NCI-H187 treated with DMSO at 0.1 percent for 48 hours (cell line): ENCODE measurements at places on chromosomes 1 and 21.

DNA sequence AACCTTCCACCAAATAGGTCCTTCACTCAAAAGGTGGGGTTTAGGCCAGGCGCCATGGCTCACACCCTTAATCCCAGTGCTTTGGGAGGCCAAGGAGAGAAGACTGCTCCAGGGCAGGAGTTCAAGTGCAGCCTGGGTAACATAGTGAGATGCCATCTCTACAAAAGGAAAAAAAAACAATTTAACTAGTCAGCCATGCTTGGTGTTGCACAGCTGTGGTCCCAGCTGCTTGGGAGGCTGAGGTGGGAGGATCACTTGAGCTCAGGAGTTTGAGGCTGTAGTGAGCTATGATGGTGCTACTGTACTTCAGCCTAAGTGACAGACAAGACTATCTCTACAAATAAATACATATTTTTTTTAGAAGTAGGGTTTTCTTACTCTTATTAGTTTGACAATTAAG, 617.5 kb downstream of the KIF26B start:
- no peak for DNase-seq

DNA sequence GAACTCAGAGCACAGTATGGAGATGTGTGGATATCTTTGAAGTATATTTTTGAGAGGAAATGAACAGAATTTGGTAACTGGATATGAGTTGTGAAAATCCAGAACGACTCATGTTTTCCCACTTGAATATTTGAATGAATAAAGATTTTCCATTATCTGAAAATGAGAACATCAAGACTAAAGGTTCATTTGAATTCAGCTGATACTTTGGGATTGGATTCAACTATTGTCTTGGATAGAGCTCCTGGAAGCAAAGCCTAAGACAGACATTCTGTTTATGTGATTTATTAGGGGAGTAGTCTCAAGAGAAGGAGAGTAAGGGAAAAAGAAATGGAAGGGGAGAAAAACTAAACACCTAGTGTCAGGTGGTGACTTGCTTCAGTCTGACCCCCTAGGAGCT, 256.0 kb upstream of the LYPLAL1 start:
- no peak for DNase-seq

DNA sequence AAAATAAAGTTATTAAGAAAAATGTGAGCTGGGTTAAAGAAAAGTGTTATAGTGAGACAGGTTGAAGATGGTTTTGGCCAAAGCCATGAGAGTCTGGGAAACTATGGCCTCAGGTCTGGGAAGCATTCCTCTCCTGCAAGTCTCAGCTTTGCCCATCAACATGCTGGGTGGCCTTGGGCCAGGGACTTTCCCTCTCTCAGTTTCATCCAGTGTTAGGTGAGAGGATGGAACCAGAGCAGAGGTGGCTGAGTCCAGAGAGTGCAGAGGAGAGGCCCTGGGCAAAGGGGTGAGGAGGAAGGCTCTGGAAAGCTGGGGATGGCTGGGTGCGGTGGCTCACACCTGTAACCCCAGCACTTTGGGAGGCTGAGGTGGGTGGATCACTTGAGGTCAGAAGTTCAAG, 10.5 kb downstream of the PADI2 start:
- no peak for DNase-seq

DNA sequence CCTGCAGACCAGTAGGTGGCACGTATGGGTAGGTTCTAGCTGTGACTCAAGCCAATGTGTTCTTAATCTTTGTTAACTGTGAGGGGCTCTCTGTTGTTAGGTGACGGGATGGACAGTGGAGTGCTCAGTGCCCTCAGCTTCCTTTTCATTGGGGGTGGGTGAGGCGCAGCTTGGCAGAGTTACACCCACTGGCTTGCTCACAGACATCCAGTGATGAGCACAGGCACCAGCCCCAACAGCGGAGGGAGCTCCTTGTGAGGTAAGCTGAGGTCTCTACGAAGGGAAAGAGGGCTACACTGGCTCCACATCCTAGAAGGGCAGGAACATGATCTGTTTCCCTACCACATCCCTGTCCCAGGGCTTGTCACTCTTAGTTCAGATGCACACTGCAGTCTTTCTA, 871.3 kb downstream of the LRRIQ3 start:
- no peak for DNase-seq

GRCh38 chr1:244361764-244362473, 89.8 kb downstream of the ADSS2 start:
- no peak for DNase-seq

GRCh38 chr1:175150596-175151319, 41.8 kb downstream of the KIAA0040 start:
- DNase-seq, result no peak

DNA sequence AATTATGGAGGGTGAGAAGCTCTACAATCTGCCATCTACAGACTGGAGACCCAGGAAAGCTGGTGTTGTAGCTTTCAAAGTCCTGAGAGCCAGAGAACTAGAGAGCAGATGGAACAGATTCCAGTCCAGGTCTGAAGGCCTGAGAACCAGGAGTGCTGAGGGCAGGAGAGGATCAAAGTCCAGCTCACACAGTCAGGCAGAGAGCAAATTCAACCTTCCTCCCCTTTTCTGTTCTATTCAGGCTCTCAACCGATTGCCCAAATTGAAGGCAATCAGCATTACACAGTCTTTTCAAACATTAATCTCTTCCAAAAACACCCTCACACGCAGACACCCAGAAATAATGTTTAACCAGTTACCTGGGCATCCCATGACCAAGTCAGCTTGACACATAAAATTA, 2.5 kb upstream of the TMPRSS2 start:
- DNase-seq, result no peak

DNA sequence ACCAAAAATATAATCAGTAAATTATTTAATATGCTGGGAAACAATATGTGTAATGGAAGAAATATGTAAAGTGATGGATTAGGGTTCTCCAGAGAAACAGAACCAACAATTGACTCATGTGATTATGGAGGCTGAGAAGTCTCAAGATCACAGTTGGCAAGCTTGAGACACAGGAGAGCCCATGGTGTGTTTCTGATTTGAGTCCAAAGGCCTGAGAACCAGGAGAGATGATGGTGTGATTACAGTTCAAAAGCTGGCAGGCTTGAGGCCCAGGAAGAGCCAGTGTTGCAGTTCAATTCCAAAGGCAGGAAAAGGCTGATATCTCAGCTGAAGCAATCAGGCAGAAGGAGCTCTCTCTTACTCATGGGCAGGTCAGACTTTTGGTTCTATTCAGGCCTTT, 138.8 kb upstream of the NBPF11 start:
- no peak for DNase-seq

- no peak for DNase-seq
These were observed 363.4 kb upstream of the LYPLAL1 start for GRCh38 chr1:218810306-218810705.

DNA sequence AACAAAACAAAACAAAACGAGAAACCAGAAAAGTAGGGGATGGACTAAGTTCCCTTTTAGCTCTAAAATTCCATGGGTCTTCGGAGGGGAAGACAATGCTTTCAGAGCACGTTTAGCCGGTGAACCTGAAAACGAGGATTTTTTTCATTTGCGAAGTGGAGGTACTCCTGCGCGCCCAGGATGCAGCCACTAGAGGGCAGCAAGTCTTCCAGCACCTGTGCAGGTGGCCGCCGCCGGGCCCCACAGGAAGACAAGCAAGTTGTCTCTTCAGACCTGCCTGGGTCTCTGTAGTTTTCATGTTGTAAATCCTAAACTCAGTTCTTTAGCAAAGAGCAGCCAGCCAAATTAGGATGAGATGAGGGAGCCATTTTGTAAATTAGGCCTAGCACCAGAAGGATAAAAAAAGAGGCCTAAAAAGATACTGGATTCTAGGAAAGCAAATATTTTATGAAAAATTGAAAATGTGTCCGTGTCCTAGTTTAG, 17.7 kb upstream of the SNX27 start:
- DNase-seq, result peak; percentile 67

DNA sequence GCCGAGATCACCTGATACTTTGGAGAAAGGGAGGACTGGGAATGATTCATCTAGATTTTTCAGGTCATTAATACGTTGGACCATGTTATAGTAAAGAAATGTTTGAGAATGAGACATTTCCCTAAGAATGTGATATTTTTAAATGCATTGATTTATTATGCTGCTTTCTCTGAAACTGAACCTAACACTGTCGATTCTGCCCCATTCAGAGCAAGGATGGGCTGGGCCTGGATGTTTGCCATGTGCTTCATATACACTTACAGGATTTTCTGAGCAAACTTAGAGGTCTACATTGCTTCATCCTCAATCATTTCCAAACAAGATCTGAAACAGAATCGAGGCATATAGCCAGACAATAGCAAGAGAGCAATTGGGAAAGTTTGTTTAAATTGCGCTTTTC, 183.3 kb downstream of the CRB1 start:
- DNase-seq, result no peak

DNA sequence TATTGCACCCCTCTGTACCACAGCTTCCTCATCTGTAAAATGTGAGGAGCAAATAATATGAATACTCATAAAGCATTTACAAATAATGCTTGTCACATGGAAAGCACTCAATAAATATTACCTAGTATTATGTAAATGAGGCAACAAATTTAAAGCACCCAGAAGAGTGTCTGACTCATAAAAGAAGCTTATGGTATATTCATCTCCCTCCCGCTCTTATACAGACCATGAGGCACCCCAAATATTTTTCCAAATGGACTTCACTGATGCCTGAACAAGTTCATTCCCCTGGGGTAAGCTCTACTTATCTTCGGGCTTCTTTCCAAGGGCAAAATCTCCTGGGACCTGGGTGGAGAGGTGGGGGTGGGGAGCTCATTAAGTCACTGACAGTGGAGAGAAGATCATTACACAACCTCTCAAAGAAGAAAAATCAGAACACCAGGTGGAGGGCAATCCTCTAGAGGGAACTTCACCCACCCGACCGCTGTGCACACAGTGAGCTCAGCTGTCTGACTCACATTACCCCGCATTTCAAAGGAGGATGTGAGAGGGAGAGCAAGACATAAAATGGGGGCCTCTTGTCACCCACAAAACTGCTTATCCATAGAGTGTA, 166.2 kb downstream of the ASTN1 start:
- peak; percentile 73 for DNase-seq

DNA sequence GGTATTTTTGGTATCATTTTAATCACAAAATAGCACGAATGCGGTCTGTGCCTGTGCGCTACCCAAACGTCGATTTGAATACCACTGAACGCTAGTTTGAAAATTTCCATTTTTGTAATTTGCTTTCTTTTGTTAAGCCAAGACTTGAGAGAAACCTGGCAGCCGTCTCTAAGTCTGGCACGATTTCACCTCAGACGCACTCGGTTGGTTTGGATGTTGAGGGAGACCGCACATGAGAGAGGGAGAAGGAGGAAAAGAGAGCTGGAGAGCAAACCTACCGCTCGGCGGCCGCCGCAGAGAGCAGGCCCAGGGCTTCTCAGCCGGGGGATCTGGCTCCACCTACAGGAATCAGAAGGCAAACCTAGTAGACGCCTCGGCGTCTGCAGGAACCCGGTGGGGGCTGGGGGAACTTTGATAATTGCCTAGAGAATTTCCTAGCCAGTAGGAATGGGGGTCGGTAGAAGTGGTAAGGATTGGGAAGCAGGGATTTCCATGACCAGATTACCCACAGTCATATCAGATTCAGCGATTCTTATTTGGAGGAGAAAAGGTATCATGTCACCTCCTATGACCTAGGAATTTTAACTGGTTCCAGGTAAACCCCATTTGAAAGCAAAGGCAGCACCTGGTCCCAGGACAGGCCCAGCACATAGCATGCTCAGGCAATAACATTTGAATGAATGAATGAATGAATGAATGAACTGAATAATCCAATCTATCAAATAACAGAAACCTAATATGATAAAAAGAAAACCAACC, 83.2 kb downstream of the TM2D1 start:
- no peak for DNase-seq

GRCh38 chr1:205325334-205325884, 3.9 kb upstream of the NUAK2 start:
- peak; percentile 83 for DNase-seq

DNA sequence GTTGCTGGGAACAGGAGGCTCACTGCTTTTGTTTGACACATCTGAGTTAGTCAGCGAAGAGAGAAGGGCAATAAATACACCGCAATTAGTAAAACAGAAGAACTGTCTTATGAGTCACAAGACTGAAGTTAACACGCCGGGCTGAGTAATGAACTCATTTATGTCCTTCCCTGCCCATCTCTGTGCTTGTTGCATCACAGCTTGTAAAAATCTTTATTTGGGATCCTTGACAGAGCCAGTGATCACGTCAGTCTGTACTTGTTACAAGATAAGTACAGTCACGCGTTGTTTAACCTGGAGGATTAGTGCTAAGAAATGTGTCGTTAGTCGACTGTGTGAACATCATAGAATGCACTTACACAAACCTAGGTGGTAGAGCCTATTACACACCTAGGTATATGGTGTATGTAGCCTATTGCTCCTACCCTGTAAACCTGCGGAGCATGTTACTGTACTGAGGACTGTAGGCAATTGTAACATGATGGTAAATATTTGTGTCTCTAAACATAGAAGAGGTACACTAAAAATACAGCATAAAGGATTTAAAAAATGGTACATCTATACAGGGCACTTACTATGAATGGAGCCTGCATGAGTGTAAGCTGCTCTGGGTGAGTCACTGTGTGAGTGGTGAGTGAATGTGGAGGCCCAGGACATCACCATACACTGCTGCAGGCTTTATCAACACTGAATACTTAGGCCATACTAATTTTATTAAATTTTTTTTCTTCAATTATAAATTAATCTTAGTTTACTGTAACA, 272.2 kb downstream of the TNR start:
- DNase-seq, result peak; percentile 48

DNA sequence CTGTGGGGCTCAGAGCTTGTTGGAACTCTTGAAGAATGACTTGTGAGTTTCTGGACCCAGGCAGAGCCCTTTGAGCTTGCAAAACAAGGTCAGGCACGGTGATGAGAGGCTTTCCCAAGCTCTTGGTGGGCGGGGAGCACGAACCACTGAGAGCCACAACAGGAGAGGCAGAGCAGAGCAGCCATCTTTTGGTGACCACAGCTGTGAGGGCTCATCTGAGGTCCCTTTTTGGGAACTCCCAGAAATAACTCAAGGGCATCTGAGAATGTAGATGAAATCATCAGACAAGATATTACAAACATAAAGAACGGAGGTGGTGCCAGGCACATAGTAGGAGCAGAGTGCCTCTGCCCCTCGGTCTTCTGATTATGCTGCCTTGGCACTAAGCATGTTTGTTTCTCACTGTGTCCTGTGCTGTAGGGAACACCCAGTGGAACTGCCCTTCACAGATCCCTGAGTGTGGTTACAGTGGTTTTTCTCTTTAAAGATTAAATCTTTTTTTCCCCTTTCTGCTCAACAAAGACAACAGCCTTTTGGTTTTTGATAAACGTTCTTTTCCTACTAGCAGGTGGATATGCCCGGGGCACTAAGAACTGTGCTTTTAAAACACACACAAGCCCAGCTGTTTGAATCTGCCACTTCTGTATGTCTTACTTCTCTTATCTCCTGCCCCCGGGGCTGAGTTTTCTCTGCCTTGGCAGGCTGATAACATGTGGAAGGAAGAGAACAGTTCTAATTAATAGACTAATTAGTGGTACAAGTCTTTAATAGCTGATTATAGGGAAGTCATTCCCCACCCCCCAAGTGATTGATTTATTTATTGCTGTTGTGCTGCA, 37.7 kb downstream of the CD34 start:
- no peak for DNase-seq
